Progenitor cell of endocrine pancreas (in vitro differentiated cells): ENCODE measurements at places on chromosomes 4 and X. TPM values are rescaled to one million over a fixed set of nuclear protein-coding genes. Genes with fewer than 3 reads are reported as not detected.

Gene G6PD
- total RNA-seq, result 47.7 and 55.1 TPM in 2 replicates

Gene COX7B2
- total RNA-seq, result not detected in 2 replicates

DNA sequence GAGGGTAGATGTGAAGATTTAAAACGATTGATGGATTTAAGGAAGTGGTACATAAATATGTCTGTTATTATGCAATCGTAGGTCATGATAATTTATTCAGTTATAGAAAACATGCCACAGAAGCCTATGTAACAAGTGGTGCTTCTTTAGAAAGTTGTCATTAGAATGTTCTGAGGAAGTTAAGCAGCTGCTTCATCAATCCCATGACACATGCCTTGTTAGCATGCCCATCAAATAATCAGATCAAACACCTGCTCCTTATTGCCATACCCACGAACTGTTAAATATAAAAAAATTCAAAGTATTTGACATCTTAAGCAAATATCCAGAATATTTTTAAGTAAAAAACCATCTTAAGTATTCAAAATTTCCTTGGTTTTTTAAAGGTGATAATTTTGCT lies 76.4 kb upstream of the MYOZ2 start:
- no peak for DNase-seq
- no peak overlapping the region for H3K27ac ChIP-seq
- peaks cover 5% of the 10 kb centered on the region for H3K4me1 ChIP-seq

DNA sequence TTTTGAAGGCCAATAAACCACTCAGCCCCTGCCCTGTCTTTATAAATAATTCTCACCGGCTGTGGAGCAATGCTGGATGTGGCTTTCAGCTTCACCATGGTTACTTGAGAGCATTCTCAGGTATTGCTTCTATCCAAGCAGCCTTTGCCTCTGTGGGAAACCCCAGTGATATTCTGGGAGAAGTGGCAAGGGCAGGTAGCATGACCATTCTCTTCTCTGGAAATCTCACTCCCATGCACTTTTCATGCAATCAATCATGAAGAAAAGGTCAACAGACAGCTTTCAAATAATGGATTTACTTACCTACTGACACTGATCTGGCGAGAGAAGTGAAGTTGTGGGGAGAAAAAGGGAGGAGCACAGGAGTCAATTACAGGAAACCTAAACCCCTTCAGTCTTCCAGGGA lies 49.5 kb downstream of the UNC5C start:
- H3K4me1 ChIP-seq, result peaks cover 12% of the 10 kb centered on the region
- H3K36me3 ChIP-seq, result peaks cover 19% of the 10 kb centered on the region
- H3K4me3 ChIP-seq, result no peak overlapping the region
- no peak for DNase-seq

GRCh38 chrX:3501833-3502535 lies 155.5 kb upstream of the MXRA5 start:
- no peak overlapping the region for H3K27ac ChIP-seq
- H3K36me3 ChIP-seq, result no peaks in the 10 kb centered on the region
- no peak for DNase-seq

GRCh38 chrX:13985697-13986435 lies 43.8 kb downstream of the GEMIN8 start:
- H3K27ac ChIP-seq, result no peak overlapping the region
- no peak for DNase-seq
- H3K4me3 ChIP-seq, result no peak overlapping the region
- no peaks in the 10 kb centered on the region for H3K36me3 ChIP-seq
- no peaks in the 10 kb centered on the region for H3K27me3 ChIP-seq
- H3K4me1 ChIP-seq, result no peaks in the 10 kb centered on the region
